HT-29 (cell line): ENCODE measurements at places on chromosomes 12 and 14.

- DNase-seq, result no peak
These were observed 64.4 kb upstream of the OSBPL8 start for GRCh38 chr12:76623931-76624330.

GRCh38 chr12:106149096-106149784 is 10.5 kb upstream of the NUAK1 start:
- DNase-seq, result peak; percentile 50

DNA sequence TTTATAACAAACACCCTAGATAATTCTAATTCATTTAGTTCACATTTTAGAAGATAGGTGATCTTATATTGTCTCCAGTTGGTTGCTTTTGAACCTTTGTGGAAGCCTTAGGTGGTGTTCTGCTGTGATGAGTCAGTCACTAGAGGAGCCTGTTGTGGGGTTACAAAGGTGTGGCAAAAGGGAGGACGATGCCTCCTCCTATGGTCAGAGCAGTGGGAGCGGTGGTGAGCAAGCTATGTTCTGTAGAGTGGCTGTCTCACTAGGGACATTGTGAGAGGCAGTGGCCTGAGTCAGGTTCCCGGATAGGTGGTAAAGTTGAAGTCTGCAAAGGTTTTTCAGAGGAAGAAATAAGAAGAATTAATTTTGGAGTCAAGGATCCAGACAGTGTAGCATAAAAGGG is 71.6 kb upstream of the USP44 start:
- DNase-seq, result no peak

- peak; percentile 67 for DNase-seq
These were observed 426.5 kb upstream of the OR4E1 start for GRCh38 chr14:22099942-22100763.

DNA sequence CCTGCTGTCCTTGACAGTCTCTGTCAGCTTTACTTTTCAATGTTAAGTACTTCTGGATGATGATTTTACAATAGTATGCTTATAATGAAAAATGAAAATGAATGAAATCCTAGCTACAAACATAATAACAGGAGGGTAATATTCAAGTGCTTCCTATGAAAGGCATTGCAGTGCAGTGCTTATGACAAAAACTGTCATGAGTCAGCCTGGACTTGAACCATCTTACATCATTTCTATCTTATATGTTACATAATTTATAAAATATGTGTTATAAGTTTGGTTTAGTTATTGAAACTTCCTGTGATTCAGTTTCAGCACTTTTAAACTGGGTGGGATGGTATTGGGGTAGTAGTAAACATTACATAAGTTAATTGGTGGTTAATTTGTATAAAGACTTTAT is 451.7 kb downstream of the TMEM117 start:
- DNase-seq, result no peak
